Lung (tissue), 17 donors: ENCODE measurements at places on chromosomes 1 and 21. TPM values are rescaled to one million over a fixed set of nuclear protein-coding genes. Genes with fewer than 3 reads are reported as not detected.

DNA sequence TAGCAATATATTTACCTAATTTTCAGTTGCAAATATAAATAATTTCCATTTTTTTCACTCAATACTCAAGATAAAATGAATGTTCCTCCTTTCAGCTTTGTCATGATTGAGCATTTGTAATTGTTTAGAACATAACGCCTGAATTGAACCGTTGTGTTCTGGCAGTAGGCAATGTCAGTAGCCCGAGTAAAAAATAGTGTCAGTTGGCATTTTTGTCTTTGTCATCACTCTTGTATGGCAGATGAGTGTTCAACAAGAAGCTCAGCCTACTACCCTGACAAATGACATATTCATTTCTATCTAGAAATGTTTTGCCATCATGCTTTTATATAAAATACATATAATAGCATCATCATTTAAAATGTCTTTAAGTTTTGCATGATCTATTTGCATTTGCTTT is 691.4 kb upstream of the NCAM2 start:
- DNase-seq = no peak
- no peak overlapping the region for H3K4me3 ChIP-seq
- no peak overlapping the region for H3K27ac ChIP-seq
- H3K4me1 ChIP-seq = no peaks in the 10 kb centered on the region
- H3K27me3 ChIP-seq = no peaks in the 10 kb centered on the region

DNA sequence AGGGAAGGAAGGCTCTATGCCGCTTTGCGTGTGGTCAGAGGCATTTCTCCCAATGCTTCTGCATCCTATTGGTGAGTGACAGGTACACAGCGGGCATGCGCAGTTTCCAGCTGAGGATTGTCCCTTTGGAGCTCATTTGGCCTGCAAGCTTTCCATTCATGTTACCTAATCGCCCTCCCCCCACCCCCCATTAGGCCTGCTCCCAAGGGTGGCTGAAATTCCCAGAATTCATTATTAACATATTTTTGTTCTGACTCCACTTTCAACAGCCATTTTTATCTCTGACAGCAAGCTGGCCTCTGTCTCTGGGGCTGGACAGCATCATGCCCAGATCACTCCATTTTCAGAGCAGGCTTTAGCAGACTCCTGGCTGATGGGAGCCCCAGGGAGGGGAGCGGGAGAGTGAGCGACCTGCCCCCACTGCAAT is 25.6 kb downstream of the MIS18A start:
- no peak overlapping the region for H3K4me3 ChIP-seq
- H3K4me1 ChIP-seq = no peaks in the 10 kb centered on the region
- no peaks in the 10 kb centered on the region for H3K36me3 ChIP-seq
- H3K27ac ChIP-seq = no peak overlapping the region
- peak; percentile 39 for DNase-seq

The EPHB2 gene
- 6.7 TPM for total RNA-seq

The ROR1 gene
- 47.0 TPM for total RNA-seq

GRCh38 chr1:156868341-156868740 is 7.7 kb downstream of the NTRK1 start:
- no peaks in the 10 kb centered on the region for H3K36me3 ChIP-seq
- no peaks in the 10 kb centered on the region for H3K4me1 ChIP-seq
- no peak for DNase-seq
- no peak overlapping the region for H3K4me3 ChIP-seq
- H3K27ac ChIP-seq = no peak overlapping the region
- H3K27me3 ChIP-seq = peaks cover 29% of the 10 kb centered on the region

The ETV3L gene
- not detected for total RNA-seq

GRCh38 chr1:11784256-11784992 is 21.3 kb downstream of the MTHFR start:
- H3K27ac ChIP-seq = peak overlapping the region; percentile 38
- H3K27me3 ChIP-seq = no peaks in the 10 kb centered on the region
- H3K36me3 ChIP-seq = no peaks in the 10 kb centered on the region
- no peak for DNase-seq
- no peak overlapping the region for H3K4me3 ChIP-seq

The PAQR6 gene
- 3.0 TPM for total RNA-seq

The RHBDL2 gene
- total RNA-seq = 0.97 TPM

The RXRG gene
- 1.6 TPM for total RNA-seq

The HMCN1 gene
- total RNA-seq = 26.0 TPM

DNA sequence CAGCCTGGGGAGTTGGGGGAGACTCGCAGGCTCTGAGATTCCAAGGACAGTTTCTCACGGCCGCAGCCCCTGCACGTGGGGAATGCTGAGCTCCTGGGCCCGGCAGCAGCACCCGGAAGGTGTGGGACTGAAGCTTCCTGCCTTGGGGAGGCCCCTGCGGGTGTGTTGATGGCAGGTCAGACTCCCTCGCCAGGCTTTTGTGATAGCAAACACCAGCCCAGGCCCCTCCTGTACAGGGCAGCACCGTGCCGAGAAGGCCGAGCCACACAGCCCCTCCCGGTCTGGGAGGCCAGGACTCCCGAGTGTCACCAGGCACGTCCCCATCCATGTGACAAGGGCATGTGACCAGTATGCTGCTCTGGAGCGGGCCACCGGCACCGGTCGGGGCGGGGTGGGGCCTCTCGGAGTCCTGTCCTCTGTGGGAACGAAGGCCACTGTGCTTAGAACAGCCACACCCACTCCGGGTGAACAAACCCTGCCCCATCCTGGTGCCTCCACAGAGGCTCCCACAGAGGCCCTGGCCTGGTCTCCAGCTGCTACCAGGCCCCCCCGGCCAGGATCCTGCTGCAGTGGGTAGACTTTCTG is 31.1 kb upstream of the ARHGEF16 start:
- H3K27ac ChIP-seq = no peak overlapping the region
- H3K4me1 ChIP-seq = peaks cover 2% of the 10 kb centered on the region
- H3K4me3 ChIP-seq = no peak overlapping the region
- no peak for DNase-seq
- no peaks in the 10 kb centered on the region for H3K36me3 ChIP-seq
- peaks cover 5% of the 10 kb centered on the region for H3K27me3 ChIP-seq

GRCh38 chr1:30847358-30847972 is 61.1 kb downstream of the SDC3 start:
- no peaks in the 10 kb centered on the region for H3K27me3 ChIP-seq
- H3K27ac ChIP-seq = peak overlapping the region; percentile 79
- H3K4me1 ChIP-seq = no peaks in the 10 kb centered on the region
- no peaks in the 10 kb centered on the region for H3K36me3 ChIP-seq
- DNase-seq = peak; percentile 69

DNA sequence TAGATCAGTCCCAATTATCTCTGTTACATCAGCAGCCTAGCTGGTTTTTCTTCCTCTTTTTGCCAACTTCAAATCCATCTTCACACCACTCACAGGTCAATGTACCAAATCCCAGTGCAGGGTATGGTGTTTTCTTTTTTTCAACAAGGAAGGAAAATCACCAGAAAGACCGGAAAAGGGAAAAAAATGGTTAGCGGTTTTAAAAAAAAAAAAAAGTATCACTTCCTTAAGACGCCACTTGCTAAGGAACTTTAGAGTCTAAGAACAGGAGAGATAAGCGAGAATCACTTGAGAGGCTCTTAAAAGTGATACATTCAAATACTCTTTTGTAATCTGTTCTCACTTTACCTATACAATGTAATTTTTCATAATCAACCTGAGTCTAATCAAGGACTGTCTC is 3.1 kb upstream of the OR10J1 start:
- DNase-seq = no peak
- H3K27me3 ChIP-seq = no peaks in the 10 kb centered on the region
- H3K4me1 ChIP-seq = no peaks in the 10 kb centered on the region
- no peak overlapping the region for H3K4me3 ChIP-seq
- no peak overlapping the region for H3K27ac ChIP-seq

DNA sequence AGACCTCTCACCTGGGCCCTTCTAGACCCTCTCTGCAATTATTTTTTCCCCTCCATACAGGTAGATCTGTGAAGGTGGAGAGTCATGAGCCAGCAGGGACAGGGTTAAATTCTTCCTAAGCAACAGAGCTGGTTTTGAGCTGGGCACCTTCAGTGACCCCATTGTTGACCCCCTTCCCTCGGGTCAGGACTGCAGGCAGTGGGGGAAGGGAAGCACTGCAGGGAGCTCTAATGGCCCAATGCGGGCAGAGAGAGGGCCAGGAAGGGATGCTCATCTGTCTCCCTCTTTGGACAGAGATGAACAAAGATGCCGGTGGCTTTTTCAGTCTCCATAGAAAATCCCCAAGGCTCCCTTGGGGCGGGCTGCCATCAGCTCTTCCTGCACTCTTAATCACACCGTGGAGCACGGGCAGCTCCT is 21.4 kb downstream of the SOX13 start:
- no peak for DNase-seq
- H3K4me3 ChIP-seq = no peak overlapping the region
- H3K27me3 ChIP-seq = no peaks in the 10 kb centered on the region
- peaks cover 8% of the 10 kb centered on the region for H3K4me1 ChIP-seq
- H3K27ac ChIP-seq = no peak overlapping the region

DNA sequence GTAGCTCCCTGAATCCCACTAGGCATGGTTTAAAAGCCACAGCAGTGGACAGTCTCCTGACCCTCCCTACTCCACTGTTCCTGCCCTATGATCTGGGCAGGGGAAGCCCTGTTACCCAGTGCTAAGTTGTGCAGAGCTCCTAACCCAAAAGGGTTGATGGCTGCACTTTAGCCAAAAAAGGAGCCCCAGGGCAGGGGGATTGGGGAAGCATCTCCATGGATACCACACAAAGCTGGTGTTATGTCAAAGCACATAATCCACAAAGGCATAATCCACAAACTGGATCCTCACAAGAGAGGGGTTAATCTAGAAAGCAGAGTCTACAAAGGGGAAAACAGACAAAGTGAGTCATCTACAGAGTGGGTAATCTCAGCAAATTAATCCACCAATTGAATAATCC is 5.7 kb downstream of the RSPO1 start:
- peaks cover 41% of the 10 kb centered on the region for H3K27me3 ChIP-seq
- DNase-seq = no peak
- no peak overlapping the region for H3K27ac ChIP-seq
- H3K4me3 ChIP-seq = no peak overlapping the region

The PTAFR gene
- 37.3 TPM for total RNA-seq

DNA sequence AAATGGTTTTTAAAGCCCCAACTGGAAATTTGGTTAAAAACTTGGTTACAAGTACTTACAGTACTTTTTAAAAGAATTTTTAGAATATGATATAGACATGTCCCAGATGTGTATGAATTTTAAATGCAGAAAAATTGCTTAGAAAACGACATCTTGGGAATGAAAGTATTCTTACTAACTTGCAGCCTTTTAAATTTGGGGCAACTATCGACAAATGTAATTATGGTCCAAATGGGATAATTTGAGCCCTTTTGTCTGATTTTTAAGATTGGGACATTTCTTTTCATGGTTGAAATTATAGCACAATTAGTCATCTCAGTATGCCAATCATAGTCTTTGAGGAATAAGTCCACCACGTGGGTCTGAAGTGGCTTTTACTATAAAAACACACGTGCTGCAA is 43.2 kb upstream of the MTR start:
- no peak overlapping the region for H3K27ac ChIP-seq
- H3K27me3 ChIP-seq = no peaks in the 10 kb centered on the region

The RGS18 gene
- total RNA-seq = 6.8 TPM

The CCDC185 gene
- total RNA-seq = not detected

The CELA2A gene
- 1.5 TPM for total RNA-seq

DNA sequence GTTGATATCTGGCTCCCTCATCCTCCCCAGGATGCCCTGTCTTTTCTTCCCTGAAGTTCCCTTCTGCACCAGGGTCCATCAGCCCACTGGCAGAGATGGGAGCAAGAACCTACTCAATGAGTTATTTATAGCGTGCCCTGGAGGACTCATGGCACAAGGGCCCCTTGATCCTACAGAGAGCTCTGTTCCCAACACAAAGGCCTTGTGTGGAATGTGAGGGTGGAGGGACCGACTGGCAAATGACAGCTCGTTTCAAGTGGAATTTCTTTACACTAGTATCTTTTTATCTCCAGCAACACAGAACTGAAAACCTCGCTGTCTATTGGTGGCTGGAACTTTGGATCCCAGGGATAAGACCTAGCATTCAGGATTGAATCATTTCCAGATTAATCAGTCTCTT is 22.4 kb downstream of the CHI3L2 start:
- H3K4me1 ChIP-seq = no peaks in the 10 kb centered on the region
- no peaks in the 10 kb centered on the region for H3K27me3 ChIP-seq
- no peak overlapping the region for H3K4me3 ChIP-seq
- no peaks in the 10 kb centered on the region for H3K36me3 ChIP-seq

GRCh38 chr21:34126691-34127090 is 53.3 kb downstream of the MRPS6 start:
- H3K4me3 ChIP-seq = no peak overlapping the region
- no peak overlapping the region for H3K27ac ChIP-seq
- H3K27me3 ChIP-seq = no peaks in the 10 kb centered on the region
- H3K4me1 ChIP-seq = peaks cover 9% of the 10 kb centered on the region
